A673 (cell line): ENCODE measurements at places on chromosomes 13 and 19. TPM values are rescaled to one million over a fixed set of nuclear protein-coding genes. Genes with fewer than 3 reads are reported as not detected.
A peak's percentile ranks its signal among the peaks of the same experiment; 100 is the strongest.

The CCDC70 gene
- total RNA-seq: not detected in 2 replicates

The SIGLEC5 gene
- not detected in 2 replicates for total RNA-seq

The ZNF541 gene
- not detected in 2 replicates for total RNA-seq

DNA sequence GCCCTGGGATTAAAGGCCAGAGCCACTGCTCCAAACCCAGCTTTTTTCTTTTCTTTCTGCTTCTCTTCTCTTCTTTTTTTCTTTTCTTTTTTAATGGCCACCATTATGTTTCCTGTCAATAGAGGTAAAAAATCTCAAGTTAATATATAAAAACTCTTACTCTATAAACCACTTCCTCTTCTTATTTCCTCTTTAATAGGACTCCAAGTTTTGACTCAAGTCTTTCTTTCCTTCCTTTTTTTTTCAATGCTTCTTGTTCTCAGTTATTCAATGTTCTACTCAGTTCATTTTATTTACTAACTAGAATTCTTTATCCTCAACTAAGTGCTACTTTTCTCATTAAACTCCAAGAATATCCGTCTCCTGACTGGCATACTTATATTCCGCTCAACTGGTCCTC is 27.1 kb upstream of the MYCBP2 start:
- no peak for DNase-seq

- no peak for DNase-seq
Measured at GRCh38 chr19:3467437-3468198, 12.7 kb downstream of the SMIM24 start.

The MBD3L3 gene
- 6.1 and 9.0 TPM in 2 replicates for total RNA-seq

GRCh38 chr19:35100588-35101533 is 14.8 kb upstream of the FXYD3 start:
- no peak for DNase-seq

- no peak for DNase-seq
Measured at GRCh38 chr19:13887517-13887916, 10.6 kb downstream of the NANOS3 start.

The PGLYRP2 gene
- total RNA-seq: 3.5 and 4.7 TPM in 2 replicates

The PCP2 gene
- not detected in 2 replicates for total RNA-seq

- DNase-seq: no peak
Measured at GRCh38 chr19:31985001-31985605, 360.3 kb upstream of the ZNF507 start.

The MLLT1 gene
- 80.1 and 88.6 TPM in 2 replicates for total RNA-seq

DNA sequence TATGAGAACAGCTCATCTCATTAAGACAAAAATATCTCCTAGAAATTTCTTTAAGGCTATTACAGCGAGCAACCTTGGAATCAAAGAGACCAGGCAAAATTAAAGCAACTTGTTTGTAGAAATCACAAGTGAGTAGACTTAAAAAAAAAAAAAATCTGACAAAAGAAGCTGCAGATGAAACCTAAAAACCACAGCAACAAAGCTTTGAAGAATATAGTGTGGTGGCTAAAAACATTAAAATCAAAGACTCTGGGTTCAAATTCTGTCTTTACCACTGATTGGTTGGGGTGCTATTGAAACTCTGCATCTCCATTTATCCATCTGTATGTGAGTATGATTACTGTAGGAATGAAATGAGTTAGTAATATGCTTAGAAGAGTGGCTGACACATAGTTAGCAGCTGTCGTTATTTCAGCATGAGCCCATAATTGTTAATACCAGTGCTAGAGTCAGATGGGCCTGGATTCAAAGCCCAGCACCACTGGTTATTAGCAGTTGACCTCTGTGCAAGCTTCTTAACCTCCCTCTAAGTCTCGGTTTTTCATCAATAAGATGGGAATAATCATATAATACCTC is 157.6 kb downstream of the FOXO1 start:
- no peak for DNase-seq

The BEST2 gene
- 0.13 TPM in 1 of 2 replicates, not detected in the other for total RNA-seq

DNA sequence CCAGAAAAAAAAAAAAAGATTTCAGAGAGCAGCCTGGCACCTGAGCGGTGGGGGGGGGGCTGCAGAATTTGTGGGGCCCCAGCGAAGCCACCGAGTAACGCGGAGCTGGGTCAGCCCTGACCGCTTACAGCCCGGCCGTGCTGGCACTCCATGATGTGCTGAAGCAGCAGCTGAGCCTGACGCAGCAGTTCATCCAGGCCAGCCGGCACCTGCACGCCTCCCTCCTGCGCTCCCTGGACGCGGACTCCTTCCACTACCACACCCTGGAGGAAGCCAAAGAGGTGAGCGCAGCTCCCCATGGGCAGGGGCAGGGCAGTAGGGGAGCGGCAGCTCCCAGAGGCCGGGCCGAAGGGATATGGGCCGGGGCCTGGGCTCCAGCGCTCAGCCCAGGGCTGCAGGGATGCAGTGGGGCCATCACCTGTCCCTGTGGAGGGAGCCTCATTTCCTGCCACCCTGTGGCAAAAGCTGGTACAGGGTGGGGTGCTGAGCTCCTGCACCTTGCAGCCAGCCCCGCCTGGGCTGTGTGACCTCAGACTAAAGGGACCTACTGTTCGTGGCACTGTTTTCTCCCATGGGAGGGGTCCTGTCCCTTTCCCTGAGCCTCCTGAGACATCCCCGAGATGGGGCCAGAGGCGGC is 18.3 kb downstream of the C19orf44 start:
- no peak for DNase-seq

GRCh38 chr13:49560270-49561061 is 24.9 kb downstream of the RCBTB1 start:
- peak; percentile 14 for DNase-seq

- peak; percentile 14 for DNase-seq
Measured at GRCh38 chr13:28684257-28684656, 25.3 kb downstream of the POMP start.

The ZNF772 gene
- 19.4 and 21.2 TPM in 2 replicates for total RNA-seq

DNA sequence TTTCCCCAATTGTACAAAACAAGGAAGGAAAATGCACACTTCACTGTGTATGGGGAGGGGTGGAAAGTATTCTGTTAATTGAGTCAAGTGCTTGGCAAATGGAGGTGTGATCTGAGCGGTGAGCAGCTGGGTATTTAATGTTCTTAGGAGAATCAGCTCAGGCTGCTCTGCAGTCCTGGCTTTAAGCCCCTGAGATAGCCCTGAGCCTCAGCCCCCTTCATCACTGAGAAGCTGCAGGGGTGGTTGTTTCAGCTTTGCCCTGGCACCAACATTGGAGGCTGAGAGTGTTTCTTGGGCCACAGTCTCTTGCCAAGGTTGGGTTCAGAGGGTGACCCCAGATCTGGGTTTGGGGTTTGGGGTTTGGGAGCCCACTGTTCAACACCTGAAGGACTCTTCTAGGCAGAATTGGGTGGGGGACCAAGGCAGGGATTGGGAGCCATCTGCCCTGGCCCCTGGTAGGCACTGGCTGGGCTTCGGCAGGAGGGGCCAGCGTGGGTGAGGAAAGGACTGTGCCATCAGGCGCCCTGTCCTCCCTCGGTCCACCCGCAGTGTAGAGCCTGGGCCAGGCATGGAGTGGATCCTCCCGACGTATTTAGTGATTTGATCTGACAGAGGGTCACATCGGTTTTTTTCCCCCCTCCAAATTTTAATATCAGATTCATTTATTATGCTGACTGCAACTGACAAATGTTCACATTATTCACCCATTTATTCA is 66.7 kb upstream of the ZNF536 start:
- DNase-seq: no peak

- DNase-seq: no peak
Measured at GRCh38 chr13:81089371-81090157, 748.6 kb upstream of the SPRY2 start.

- DNase-seq: no peak
Measured at GRCh38 chr13:111604097-111604496, 283.7 kb downstream of the TEX29 start.

The LCP1 gene
- total RNA-seq: 6.2 and 9.1 TPM in 2 replicates

DNA sequence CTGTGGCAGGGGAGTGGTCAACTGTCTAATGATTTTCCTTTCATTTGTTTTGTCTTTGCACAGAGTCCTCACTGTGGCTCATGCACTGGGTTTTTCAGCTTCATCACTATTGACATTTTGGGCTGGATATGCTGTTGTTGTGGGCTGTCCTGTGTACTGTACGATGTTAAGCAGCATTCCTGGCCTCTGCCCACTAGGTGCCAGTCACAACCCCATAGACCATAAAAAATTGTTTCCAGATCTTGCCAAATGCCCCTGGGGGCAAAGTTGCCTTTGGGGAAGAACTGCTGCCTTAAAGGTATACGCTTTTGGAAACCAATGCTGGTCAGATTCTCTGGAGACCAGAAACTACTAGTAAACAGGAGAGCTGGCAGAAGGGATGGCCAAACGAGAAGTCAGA is 310.4 kb downstream of the SPRY2 start:
- DNase-seq: peak; percentile 56

DNA sequence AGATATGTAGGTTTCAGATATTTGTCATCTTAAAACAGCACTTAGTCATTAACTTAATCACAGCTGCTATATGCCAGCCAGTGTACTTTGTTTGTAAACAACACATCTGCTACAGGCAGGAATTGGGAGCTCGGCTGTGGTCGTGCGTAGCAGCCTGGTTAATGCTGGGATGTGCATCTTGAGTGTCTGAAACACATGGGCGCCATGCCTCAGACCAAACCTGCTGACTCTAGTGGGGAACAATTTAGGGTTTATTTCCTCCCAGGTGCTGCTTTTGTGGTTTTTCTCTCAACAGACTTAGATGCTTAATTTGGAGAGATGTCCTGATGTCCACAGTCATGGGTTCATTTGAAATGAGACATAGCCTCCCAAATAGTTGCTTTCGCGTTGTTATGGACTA is 238.5 kb upstream of the TMTC4 start:
- DNase-seq: no peak

The FCER2 gene
- not detected in 2 replicates for total RNA-seq

DNA sequence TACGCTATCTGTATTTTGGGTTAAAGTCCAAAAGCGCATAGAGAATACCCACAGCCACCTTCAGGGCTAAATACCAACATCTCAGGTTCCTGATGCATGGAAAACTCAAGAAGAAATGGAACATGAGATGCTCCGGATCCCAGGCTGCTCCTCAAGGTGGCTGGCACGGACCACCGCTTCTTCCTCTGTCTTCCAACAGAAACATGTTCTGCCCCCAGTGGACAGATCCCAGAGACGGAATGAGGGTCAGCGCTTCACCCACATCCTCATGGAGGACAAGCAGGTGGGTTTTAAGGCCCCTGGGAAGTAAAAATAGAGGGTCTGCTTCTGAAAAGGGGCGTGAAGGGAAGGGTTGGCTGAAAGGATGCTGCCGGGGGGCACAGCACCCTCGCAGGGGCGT is 17.3 kb downstream of the COL4A1 start:
- DNase-seq: no peak

DNA sequence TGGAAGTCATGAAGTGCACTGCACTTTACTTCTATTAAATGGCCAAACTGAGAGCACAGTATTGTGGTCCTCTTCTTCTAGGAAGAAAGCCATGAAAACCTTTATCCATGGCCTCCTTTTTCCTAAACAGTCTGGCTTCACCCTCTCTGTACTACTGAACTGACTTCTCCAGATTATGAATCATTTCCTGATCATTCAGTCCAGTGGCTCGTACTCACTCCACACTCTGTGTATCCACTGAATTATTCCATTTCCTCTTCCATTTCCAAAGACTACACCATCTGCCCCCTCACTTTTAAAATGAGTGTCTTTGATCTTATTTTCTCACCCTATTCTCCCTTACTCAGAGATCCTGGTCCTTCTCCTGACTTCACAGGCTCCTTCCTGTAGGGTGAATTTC is 29.7 kb upstream of the FREM2 start:
- DNase-seq: peak; percentile 79

GRCh38 chr19:15897738-15898276 is at the start of gene CYP4F2:
Gene CYP4F2, minus strand, starts transcription at chr19:15898074. Its CDS starts 463 bp downstream, at chr19:15897611.
- DNase-seq: no peak

GRCh38 chr13:26967119-26968038 is 204.2 kb downstream of the USP12 start:
- no peak for DNase-seq

- DNase-seq: peak; percentile 50
Measured at GRCh38 chr19:45863840-45864628, at the start of gene FOXA3. Gene FOXA3, plus strand, starts transcription at chr19:45864326. Its CDS starts 131 bp downstream, at chr19:45864457.

The LRRC4B gene
- 23.1 and 24.9 TPM in 2 replicates for total RNA-seq

The EDDM13 gene
- not detected in 2 replicates for total RNA-seq

DNA sequence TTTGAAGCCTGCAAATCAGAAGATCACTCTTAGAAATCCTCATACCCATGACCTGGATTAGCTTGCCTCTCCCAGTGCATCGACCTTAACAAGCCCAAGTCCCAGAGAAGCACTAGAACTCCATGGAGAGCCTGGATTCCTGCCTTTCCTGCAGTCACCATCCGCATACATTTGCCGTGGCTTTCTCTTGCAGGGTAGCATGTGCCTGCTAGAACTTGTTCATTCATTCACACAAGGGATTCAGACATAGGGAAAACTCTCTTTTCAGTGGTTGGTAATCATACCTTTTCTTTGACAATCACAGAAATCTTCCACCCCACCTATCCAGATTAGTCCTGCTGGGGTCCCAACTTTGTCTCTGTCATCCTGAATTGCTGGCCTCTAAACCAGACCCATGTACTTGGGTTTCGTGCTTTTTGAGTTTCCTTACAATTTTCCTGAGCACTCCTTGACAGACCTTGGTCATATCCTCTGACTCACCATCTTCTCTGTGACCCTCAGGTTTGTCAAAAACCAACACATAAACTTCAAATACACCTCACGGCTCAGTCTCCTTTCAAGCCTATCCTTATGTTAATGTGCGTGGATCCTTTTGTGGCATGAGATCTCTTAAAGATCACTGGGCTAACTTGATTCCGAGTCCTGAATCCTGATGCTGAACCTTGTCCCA is 355.0 kb downstream of the MYO16 start:
- no peak for DNase-seq

The IGFL3 gene
- not detected in 2 replicates for total RNA-seq

DNA sequence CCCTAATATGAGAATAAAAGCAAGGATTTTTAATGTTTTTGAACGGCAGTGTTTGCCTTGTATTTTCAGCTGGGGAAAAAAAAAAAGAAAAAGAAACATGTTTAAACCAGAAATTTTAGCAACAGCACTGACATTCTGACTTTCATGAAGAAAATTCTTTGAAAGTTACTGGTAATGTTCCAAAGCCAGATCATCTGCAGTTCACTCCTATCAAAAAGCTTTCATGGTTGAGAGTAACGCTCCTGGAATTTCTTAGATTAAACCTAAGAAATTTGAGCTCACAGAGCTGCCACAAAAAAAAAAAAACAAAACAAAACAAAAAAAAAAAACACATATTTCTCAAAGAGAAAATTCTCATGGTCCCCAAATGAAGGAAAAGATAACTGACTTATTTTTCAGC is 1106.7 kb downstream of the EFNB2 start:
- no peak for DNase-seq

GRCh38 chr19:5356918-5357317 is 16.3 kb upstream of the PTPRS start:
- DNase-seq: no peak

The TTC9B gene
- not detected in 2 replicates for total RNA-seq

GRCh38 chr19:8449830-8450229 is 5.1 kb downstream of the HNRNPM start:
- no peak for DNase-seq

DNA sequence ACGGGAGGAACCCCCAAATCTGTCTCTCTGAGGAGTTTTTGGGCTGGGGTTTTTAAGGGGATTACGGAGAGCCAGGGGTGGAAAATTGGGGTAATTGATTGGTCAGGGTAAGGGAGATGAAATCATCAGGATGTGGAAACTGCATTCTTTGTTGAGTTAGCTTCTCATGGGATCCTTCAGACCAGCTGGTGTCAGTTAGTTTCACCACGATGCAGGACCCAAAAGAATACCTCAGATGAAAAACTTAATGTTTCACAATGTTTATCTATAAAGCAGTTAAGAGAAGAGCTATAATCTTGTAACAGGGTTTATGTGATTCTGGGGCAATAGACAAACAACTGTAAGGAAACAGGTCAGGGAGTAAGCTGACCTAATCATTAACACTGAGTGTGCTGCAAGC is 230.8 kb downstream of the POU4F1 start:
- peak; percentile 56 for DNase-seq

- DNase-seq: peak; percentile 68
Measured at GRCh38 chr19:17052439-17052838, 22.8 kb downstream of the HAUS8 start.
